Hypothalamus (tissue), 51 donors: ENCODE measurements at places on chromosomes 6 and 20.

GRCh38 chr6:110471726-110472365 is 4.6 kb downstream of the SLC22A16 start:
- no peak for DNase-seq

DNA sequence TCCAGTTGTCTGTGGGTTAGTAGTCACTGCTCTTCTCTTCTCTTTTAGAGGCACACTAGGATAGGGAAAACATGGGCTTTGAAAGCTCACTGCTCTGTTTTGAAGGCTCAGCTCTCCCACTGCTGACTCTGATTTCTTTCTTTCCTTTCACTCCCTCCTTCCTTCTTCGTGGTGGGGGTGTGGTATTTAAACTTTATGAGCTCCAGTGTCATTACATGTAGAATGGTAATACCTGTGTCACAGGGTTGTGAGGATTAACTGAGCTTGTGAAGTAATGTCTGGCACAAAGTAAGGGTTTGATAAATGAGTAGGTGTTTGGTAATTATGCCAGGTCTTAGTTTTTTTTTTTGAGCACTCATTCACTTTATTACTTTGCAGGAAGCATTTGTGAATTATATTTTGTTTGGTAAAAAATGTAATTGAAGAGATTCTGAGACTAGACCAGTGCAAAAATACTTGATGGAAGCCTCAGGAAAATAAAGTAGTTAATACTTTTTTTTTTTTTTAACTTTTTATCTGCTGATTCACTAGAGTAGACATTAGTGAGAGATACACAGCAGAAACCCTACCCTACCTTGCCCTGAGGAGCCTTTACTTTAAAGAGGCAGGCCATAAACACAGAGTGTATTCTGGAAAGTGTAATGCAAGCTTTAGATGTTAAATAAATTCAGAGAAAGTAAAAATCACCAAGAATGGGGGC is 17.3 kb downstream of the SMAP1 start:
- no peak for DNase-seq

- no peak for DNase-seq
Observed at GRCh38 chr20:57919049-57919448, 209.2 kb upstream of the PMEPA1 start.

DNA sequence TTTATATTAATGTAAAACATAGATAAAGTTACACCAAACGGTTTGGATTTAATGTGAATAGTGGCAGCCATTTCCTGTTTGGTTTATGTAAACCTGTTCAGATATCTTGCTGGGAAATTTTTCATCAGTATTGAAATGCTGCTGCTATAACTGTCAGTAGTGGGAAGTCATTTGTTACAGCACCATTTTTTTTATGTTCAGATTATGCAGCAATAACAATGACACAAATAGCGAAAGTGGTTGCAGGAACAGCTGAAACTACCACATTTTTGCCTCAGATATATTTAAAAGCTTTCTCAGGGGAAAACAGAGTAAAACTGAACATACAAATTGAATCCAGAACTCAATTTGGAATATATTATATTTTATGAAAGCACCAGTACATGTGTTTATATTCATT is 128.8 kb upstream of the SIM1 start:
- DNase-seq, result no peak

DNA sequence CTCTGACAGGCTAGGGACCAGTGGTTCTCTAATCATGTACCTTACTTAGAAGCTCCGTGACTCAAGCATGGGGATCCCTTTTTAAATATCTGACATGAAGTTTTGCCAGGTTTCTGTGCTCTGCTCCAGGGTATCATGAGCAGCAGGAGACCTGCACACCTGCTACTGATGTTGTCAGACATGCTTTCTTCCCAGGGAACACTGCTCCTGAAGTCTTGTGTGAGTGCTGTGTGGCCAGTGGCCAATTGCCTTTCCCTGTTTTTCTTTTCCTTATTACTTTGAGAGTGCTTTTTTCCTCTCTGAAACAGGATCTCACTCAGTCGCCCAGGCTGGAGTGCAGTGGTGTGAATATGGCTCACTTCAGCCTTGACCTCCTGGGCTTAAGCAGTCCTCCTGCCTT is 26.4 kb downstream of the SLX4IP start:
- no peak for DNase-seq

- no peak for DNase-seq
Observed at GRCh38 chr6:43901733-43902230, 131.8 kb downstream of the VEGFA start.

DNA sequence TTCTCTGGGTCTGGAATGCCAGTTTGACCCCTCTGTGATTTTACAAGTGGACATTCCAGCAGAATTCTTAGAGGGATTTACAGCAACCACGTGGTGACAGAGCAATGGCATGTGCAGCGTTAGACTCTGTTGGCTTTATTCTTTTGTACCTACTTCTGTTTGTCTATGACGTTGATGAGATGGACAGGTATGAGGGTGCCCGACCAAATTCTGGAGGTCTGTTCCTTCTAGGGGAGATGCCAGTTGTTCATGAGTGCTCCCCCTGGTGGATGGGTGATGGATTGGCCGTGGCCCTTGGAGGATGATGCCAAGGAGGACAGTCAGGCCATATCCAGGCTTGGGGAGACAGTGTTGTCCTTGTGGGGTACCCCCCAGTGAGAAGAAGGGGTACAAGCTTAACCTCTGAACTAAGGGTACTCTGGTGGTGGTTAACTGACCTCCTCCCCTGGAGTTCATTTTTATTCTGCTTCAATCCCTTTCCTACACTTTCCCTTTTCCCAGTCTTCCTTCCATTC is 198.6 kb downstream of the DTNBP1 start:
- DNase-seq, result no peak

- DNase-seq, result peak; percentile 96
Observed at GRCh38 chr20:32357869-32358631, at the start of gene ASXL1. ASXL1 (plus strand) TSS chr20:32358331; CDS start chr20:32358776, 445 bp downstream.

GRCh38 chr20:14093652-14094051 is 98.3 kb downstream of the MACROD2 start:
- no peak for DNase-seq

DNA sequence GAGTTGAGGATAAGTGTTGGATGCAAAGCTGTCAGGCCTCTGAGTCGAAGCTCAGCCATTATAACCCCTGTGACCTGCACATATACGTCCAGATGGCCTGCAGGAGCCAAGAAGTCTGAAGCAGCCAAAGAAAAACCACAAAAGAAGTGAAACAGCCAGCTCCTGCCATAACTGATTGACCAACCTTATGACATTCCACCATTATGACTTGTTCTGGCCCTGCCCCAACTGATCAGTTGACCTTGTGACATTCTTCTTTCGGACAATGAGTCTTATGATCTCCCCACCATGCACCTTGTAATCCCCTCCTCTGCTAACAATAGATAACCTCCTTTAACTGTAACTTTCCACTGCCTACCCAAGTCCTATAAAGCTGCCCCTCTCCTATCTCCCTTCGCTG is 133.7 kb upstream of the AGPAT4 start:
- no peak for DNase-seq

DNA sequence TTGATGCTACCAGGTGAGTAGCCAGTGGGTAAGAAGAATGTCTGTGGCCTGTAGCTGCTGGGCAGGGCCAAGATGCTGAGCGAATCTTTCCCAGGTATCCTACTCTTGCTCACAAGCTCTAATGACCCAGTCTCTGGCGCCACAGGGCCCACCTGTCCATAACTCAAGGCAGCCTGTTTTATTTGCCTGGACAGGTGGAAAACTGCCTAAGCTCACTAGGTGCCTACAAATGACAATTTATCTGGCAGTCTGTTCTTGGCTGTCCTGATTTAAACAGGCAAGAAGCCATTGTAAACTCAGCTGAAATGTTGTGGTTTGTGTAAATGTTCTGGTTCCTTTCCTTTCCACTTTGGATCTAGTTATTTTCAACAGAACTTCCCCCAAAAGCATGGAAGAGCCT is 113.3 kb downstream of the TCP11 start:
- no peak for DNase-seq
